ENCODE measurements at places on chromosomes 7 and 10.
A peak's percentile ranks its signal among the peaks of the same experiment; 100 is the strongest.

- DNase-seq: no peak
Observed at GRCh38 chr7:94174956-94175355, 170.8 kb upstream of the BET1 start.

DNA sequence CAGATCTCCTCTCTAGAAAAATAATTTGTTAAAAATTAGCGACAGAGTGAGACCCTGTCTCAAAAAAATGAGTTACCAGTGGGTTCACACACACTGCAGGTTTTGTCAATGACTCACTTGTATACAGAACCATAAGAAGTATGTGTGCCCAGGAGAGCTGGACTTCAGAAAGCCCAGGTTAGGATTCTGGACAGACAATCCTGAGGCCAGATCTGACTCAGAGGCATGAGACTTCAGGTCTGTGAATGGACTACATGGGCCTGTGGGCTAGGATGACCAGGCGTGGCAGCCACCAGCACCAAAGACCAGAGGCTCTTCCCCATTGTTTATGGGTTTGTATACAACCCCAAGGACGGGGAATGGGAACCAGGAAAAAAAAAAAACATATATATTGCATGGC is 9.3 kb upstream of the ZNF438 start:
- no peak for DNase-seq

GRCh38 chr10:1858048-1858447 is 120.7 kb upstream of the ADARB2 start:
- DNase-seq: no peak

GRCh38 chr7:100049441-100050291 is at the start of gene ZSCAN21:
TSS of gene ZSCAN21 (plus strand) at chr7:100049774. CDS start at chr7:100057007, 7,233 bp downstream.
- peak; percentile 71 for DNase-seq

GRCh38 chr7:42689626-42690025 is 222.2 kb downstream of the C7orf25 start:
- no peak for DNase-seq

GRCh38 chr10:48902096-48902495 is 37.5 kb downstream of the LRRC18 start:
- no peak for DNase-seq

DNA sequence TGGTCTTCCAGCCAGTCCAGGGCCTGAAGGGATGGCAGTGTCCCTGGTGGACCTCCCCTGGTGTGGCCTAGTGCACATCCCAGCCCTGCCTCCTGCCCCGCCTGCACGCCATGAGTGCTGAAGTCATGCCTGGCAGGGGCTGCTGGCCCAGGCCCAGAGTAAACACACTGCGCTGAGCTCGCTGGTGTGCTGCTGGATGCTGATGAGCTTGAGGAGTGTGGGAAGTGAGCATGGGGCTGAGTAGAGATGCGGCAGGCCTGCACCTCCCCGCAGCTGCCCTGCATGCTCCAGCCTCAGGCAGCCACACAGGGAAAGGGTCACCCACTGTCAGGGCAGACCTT is 43.2 kb downstream of the HTRA1 start:
- DNase-seq: no peak

DNA sequence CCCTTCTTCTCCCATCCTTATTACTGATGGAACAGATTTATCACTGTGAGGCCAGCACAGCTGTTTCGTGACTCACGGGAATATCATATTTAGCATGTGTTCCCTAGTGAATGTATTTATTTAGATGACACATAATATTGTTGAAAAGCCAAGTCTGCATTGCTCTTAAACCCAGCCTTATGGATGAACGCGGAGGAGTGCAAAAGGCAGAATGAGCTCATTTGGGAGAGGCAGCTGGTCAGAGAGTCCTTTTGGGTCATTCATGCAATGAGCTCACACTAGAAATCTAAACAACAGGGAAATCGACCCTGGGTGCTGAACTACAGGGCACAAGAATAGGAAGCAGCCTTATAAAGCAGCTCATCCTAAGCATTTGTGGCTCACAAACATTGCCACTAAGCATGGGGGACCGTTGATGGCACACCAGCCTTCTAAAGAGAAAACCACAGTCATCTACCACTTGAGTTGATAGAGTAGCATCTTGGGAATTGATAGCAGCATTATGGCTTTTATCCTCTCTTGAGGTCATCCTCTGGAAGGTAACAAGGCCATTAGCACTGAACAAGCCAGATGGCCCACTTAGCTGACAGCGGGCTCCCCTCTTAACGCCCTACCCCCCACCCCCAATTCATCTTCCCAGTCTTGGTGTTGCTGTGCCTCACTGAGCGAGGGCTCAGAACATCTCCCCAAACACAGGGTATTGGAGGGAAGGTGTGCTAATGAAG is 32.9 kb upstream of the SDK1 start:
- DNase-seq: no peak

GRCh38 chr7:133629701-133630100 is 376.8 kb downstream of the EXOC4 start:
- no peak for DNase-seq

GRCh38 chr7:3399858-3400257 is 98.8 kb downstream of the SDK1 start:
- DNase-seq: no peak

GRCh38 chr7:81441750-81442149 is 328.1 kb downstream of the HGF start:
- no peak for DNase-seq

DNA sequence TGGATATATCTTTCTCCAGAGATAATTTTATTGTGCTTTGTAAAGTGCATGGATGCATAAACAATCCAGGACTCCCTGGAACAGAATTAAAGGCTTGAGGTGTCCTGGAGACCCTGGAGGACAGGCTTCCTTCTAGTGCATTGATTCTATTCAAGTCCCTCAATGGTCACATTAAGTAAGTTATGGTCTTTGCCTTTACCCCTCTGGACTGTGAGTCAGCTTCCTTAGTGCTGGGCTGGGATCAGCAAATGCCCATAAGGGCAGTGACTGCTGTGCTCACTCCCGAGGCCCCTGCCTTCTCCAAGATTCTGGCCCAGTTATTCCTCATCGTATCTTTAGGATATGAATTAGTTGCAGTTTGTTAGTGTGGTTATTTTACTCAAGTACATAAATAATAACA is 178.7 kb upstream of the PRSS58 start:
- DNase-seq: no peak

DNA sequence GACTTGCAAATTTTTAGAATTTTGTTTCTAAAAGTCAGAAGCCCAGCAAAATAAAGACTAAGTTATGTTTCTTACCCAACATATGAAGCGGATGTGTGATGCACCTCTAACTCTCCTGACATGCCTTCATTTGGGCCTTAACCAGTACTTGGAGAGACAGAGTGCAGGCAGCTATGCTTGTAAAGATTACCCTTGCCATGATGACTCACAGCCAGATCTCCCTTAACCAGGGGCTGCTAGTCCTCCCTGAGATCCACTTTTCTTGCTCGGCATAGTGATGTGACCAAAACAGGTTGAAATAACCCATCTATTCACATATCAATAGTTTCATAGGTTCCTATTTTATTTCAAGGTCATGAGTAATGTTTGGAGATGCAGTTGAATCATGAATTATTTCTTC is 43.6 kb downstream of the PPP1R3A start:
- DNase-seq: no peak

- no peak for DNase-seq
Observed at GRCh38 chr7:70353330-70353945, 755.2 kb downstream of the AUTS2 start.

DNA sequence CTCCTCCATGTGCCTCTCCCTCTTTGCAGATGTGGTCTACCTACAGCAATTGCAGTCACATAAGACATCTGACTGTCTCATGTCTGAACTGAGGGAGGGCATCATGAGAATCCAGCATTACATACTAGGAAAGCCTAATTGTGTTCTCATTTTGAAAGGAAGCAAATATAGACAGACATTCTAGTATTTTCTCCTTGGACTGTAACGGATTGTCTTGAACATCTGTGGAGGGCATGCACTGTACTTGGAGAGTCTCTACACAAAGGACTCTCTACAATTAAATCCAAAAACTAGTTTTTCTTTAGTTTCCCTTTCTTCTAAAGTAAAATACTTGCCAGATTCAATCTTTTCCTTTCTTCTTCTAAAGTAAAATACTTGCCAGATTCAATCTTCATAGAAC is 34.7 kb upstream of the TRIL start:
- DNase-seq: no peak

DNA sequence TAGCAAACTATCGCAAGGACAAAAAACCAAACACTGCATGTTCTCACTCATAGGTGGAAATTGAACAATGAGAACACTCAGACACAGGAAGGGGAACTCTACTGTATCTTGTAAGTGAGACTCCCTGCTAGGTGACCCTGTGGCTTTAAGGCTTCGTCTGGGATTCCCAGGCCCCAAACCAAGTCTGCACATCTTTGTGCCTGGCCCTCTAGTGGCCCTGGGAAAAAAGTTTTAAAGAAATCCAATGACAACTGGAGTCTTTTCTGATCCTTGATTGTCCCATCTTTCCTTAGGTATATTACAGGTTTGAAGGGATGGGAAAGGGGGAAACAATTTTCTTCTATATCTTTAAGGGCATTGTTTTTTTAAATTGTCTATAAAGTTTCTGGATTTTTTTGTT is 10.6 kb upstream of the LIPM start:
- DNase-seq: peak; percentile 1

- no peak for DNase-seq
Observed at GRCh38 chr7:131642429-131642828, 86.0 kb upstream of the PODXL start.

DNA sequence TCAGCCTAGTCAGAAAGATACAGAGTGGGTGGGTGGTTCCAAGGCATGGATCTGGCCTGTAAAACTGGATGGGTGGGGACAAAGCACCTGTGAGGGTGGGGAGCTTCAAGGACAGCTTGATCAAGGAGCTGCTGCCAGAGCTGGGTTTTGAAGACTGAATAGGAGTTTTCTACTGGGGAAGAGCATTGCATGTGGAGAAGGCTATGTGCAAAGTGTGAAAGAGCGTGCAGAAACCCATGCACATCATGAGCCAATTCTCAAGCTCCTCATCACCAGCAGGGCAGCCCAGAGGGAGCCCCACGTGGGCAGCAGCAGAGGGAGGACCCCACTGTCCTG is 58.6 kb downstream of the PDGFA start:
- DNase-seq: no peak

DNA sequence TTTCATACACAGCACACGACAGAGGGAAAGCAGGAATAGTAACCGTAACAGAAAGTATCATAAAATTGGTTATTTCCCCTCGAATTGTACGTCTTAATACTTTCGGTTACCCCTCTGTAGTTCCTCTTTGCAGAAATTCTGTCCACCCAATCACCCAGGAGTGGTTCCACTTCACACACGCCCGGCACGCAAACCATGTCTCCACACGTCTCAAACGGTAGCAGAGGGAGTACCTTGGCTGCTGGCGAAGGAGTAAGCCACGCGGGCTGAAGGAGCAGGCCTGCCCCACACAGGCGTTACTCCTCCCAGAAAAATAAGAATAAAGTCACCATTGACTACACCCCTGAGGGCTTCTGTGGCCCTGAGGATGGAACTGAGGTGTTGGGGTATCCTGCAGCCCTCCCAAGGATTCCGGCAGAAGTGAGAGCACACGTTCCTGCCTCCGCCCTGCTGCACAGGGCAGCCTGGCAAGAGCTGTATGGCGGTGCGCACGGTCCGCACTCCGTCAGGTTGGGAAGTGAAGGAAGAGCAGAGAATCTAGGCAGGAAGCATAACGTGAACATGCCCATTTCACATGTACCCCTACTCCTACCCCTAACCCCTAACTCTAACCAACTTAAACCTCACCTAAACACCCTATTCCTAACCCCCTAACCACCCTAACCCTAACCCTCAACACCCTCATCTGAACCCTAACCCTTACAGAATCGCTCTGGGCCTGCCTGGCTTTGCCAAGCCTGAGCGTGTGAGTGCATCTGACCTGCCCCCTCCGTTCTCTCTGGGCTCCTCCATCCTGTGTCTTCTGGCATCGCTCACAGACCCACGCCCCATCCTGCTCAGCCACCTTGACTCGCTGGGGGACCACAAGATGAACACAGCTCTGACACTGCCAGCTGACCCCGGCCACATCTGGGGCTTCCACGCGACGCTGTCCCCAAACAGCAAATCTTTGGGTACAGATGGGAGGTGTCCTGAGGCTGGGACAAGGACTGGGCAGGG is 18.2 kb downstream of the GPR146 start:
- DNase-seq: no peak

GRCh38 chr7:25886387-25887240 is 265.4 kb upstream of the NFE2L3 start:
- DNase-seq: no peak

- no peak for DNase-seq
Observed at GRCh38 chr7:13879994-13880686, 109.3 kb downstream of the ETV1 start.

DNA sequence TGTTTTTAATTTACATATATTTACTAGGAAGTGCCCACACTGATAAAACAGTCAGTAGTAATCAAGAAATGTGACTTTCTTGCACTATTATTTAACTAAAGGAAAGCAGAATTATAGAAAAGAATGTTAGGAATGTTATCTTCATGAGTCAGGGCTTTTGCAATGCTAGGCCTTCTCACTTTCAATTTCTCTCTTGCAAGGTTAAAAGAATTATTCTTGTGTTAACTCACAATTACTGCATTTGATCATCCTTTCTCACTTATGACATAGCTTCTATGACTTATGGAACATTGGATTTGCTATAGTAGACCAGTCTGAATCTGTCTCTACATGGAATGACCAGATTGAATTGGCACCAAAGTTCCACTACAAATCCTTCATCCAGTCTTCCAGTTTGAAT is 192.4 kb downstream of the SDK1 start:
- DNase-seq: no peak

DNA sequence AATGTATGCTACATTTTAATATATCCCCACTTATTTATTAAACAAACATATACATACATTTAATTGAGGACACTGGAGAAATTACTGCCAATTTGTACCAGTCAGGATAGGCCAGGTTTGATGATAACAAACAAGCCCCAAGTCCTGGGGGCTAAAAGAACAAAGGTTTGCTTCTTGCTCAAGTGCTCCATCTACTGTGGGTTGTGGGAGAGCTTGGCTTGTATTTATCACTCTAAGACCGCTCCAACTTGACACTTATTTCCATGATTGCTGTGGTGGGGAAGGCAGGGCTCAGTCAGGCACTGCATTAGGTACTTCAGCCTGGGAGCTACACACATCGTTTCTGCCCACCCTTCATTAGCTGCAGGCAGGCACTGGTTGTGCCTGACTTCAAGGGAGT is 136.6 kb upstream of the ZNF32 start:
- DNase-seq: no peak

DNA sequence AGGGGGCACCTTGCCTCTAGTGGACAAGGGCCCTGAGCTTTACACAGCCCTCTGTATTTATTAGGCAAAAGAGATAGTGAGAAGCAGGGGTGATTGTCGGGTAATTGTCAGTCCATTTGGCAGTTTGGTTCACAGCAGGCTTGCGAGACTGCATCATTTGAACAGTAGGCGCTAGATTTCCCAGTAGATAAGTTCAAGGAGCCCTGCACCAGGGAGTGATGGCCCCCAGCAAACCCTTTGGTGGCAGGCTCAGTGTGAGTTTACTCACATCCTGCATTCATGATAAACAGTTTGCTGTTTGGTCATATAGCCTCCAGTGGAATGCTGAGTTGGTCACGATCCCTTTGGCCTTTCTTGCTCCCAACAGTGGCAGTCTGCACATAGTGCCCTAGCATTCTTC is 59.4 kb downstream of the MARCHF5 start:
- DNase-seq: no peak

- no peak for DNase-seq
Observed at GRCh38 chr7:39186671-39187070, 209.0 kb downstream of the POU6F2 start.

- DNase-seq: peak; percentile 68
Observed at GRCh38 chr10:97849103-97849686, 448 bp upstream of the GOLGA7B start.

- DNase-seq: no peak
Observed at GRCh38 chr7:151255390-151255789, 6.9 kb upstream of the SMARCD3 start.

GRCh38 chr7:38308140-38308539 is 34.7 kb upstream of the TARP start:
- no peak for DNase-seq

Measured in NCI-H1105 (cell line).